Kidney capillary endothelial cell (primary cell): ENCODE measurements at places on chromosomes 1 and 21.

DNA sequence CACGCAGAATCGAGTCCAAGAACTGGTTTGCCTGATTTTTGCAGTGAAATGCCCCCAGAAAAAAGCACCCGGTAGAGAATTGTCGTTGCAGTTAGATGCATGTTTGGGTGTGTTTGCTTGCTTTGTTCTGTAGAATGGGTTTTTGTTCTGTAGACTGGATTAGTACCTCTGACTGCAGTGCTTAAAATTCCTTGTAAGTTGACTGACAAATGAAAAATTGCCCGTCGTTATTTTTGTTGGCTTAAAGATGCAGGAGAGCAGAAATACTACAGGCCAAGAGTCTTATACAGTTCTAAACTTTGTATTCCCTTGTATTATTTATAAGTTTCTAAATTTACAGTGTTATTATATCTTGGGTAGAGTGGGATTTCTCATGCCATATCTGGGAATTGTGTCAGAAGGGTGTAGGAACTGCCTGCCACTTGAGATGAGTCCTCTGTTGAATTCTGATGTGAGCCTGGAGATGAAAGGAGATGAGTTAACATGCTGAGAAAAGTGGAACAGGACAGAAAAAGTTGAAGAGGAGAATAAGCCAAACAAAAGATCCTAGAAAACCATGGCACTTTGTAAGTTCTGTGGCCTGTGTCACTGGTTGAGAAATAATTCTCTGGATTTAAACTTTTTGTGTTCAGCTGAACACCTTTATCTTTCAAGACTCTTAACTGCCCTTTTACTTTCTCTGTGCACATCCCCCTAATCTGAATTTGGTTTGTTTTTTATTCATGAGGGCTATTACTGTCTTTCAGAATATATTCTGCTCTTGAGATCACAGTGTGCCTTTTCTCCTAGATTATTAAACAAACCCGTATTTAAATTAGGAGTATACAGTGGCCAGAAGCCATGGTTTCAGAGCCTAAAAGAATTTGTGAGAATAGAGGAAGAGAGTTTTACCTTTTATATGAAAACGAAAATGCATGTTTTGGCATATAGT, 1.4 kb downstream of the DESI2 start:
- DNase-seq = peak; percentile 7

DNA sequence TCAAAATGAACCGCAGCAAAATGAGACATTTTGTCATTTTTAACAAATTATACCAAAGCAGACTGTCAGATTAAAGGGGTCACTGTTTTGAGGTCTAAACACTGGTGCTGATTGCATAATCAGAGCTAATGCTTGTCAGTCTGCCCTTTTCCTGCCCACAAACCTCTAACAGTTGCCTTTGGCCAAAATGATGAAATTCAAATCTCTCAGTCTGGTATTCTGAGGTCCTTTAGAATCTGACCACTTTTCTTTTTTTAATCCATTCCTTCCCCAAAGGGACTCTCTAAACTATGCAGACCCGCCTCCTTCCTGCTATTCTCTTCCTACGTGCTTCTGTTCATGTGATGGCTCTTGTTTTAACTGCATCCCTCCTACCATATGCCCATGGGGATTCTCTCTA, 145.2 kb upstream of the SPATA6 start:
- no peak for DNase-seq

GRCh38 chr1:4033713-4034112, 133.6 kb upstream of the C1orf174 start:
- no peak for DNase-seq

DNA sequence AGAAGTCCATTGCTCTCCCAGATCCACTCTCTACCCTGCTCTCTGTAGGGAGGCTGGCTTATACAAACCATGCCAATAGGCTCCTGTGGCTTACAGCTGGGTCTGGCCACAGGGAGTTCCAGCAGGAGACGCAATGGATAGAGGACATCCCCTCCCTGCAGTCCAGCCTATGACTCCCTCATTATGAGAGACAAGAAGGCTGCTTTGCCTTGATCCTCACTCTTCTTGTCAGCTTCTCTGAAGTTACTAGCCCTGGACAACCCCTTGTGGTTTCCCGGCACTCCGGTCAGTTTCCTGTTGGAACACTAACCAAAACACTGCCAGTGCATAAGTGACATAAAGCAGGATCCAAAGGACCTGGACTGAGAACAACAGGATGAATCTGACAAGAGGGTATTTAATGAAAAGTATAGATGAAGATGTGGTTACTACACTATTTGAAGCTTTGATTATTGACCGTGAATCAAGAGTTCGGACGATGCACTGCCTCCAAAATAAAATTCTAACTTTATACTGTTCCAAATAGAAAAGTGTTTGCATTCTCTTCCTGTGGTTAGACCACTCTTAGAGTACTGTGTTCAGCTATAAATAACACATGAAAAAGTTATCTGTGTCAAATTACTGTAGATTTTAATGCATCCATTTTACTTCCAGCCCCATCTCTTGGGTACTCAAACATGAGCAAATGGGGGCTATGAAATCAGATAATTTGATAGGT, 32.7 kb upstream of the ZNF326 start:
- no peak for DNase-seq

- DNase-seq = no peak
Observed at GRCh38 chr1:55700359-55701130, 485.4 kb upstream of the USP24 start.

DNA sequence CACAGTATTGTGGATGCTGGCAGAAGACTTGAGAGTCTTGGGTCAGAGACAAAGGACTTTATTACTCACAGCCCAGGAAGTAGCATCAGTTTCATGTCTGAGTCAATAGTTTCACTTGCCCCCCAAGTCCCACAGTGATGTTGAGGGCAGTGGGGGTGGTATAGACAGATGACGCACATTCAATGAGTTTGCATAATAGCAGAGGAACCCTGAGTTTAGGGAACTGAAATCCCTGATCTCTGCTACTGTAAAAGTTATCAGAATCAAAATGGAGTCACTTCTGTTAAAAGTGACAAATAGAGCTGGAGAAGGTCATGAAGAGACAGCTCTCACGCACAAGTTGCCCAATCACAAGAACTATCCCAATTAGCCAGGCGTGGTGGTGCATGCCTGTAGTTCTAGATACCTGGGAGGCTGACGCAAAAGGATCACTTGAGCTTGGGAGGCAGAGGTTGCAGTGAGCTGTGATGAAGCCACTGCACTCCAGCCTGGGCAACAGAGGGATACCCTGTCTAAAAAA, 11.5 kb upstream of the HCRTR1 start:
- DNase-seq = no peak

GRCh38 chr21:42618707-42619102, 34.7 kb upstream of the PDE9A start:
- DNase-seq = no peak

GRCh38 chr21:36780861-36781260, 81.9 kb downstream of the SIM2 start:
- DNase-seq = no peak

DNA sequence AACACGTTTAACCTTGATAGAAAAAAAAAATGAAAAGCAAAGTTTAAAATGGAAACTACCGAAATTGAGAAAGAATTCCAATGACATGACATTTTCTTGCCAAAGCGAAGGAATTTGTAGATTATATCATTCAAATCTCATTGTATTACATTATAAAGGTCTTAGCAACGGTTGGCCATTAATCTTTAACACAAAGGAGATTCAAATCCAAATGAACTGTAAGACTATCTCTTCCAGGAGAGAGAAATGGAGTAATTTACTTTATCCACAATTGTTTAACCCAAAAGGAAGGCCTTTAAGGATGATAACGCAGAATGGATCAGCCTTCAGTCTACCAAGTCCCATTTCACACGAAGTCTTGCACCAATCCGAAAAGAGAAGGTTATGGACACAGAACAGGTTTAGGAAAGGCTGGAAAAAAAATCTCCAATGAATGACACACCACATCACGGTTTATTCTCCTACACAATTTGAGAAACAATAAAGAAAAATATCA, 1.5 kb downstream of the ENAH start:
- no peak for DNase-seq

DNA sequence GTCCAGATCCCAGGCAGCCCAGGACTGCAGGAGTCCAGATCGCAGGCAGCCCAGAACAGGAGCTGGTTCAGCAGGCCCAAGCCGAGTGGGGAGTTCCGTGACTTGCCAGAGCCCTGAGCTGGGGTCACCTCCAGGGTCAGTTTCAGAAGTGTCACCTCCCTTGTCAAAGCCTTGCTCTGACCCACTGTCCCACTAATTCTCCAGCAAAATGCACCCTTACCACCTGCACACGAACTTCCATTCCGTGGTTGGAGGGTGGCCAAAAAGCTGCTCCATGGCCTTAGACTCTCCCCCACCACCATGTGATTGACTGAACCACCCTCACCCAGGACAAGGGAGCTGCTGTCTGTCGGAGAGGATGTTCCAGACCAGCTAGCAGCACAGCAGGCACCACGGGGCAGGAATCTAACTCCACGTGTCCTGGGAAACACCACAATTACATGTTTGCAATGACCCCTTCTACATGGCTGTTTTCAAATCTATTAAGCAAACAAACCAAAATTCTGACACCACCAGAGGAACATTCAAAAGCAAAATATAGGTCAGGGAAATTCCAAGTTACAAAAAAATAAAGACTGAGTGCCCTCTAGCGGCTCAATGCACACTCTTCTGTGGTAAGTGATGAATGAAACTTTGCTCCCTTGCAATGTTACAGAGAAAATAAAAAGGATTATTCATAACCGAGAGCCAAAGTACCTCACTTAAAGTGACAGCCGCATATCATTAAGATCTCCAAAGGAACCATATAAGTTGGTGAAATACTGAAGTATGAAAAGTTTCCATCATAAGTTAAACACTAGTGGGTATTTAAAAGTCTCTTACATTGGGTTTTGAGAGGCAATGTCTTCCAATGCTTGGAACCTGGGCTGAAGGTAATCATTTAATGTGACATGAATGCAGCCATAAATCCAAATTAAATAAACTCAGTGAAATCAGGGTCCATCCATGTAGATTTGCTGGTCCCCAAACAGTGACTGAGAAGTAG, 76.3 kb downstream of the NPHP4 start:
- peak; percentile 11 for DNase-seq

- peak; percentile 70 for DNase-seq
Observed at GRCh38 chr1:67532452-67533216, 102.4 kb upstream of the SERBP1 start.

GRCh38 chr1:54996359-54996868, 2.3 kb upstream of the BSND start:
- DNase-seq = peak; percentile 50

- no peak for DNase-seq
Observed at GRCh38 chr1:230696722-230697437, 17.0 kb downstream of the AGT start.

DNA sequence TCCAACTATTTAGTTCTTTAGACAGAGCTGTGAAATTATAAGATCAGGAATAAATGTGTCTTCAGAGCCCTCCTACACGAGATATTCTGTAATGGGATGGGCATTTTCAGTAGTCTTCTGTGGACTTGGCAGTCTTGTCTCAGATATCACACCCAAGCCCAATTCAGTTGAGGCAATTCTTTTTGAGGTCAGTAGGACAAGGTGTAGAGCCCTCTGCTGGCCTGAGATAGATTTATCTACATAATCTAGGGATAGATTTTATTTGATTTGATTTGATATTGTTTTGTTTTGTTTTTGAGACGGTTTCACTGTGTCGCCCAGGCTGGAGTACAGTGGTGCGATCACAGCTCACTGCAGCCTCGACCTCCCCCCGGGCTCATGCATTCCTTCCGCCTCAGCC, 77.5 kb downstream of the FMN2 start:
- no peak for DNase-seq

GRCh38 chr21:37380349-37381323, 14.1 kb downstream of the DYRK1A start:
- no peak for DNase-seq

DNA sequence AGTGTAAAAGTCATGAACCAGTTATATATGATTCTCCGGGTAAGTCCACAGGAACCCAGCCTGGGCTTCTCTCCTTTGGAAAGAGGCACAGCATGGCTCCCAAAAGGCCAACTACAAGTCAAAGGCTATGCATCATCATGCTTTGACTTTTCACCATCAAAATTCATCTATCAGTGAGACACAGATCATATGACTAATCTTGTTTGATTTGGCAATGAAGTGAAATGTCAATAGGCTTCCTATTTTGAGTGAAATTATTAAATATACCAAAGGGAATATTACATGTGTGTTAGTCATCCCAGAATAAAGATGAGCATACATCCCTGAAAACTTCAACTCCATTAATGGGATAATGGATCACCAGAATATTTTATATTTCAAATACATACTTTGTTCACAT, 83.5 kb upstream of the ADGRL2 start:
- DNase-seq = no peak

DNA sequence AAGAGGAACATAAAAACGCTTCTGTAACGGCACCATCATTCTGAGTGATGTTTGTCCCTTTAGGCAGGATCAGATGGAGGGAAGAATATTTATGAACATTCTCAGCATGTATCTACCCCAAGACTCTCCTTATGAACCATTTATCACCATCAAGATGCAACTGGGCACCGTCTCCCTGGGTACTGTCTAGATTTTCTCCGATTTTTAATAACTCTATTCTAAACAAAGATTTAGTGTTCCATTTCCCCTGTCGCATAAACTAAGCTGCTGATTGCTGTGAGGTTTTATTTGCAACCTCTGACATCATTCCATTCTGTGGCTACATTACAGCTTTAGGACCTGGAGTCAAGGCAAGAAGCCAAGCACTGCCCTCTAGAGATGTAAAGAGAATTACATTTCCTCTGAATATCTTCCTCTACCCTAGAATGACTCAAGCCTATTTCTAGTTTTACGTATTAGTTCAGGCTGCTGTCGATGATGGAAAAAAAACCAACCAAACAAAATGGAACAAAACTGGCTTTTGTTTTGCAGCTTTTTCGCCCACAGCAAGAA, 130.1 kb upstream of the MAP1LC3C start:
- DNase-seq = no peak

DNA sequence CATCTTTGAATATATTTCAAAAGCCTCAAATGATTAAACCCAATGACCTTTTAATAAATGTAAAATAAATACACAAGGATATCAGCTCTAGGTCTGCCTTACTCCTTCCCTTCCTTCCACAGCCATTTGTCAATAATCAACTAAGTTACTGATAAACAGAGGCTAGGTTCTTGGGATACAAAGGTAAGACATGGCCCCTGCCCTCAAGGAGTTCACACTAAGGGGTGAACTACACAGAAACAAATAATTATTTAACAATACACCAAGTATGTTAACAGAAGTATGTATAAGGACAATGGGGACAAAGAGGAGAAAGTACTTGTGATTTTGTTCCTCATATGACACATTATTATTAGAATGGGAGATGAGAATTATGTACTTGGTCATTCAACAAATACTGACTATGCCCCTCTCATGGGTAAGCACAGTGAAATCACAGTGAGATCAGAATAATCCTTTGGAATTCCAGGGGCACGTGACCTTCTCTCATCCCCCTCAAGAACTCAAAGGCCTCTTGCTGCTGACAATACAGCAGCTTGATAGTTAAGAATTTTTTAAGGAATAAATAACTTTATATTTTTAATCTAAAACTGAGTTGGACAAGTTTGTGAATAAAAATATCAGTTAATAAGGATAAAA, 40.2 kb downstream of the ATP1B1 start:
- no peak for DNase-seq

- no peak for DNase-seq
Observed at GRCh38 chr1:167301355-167301754, 80.7 kb downstream of the POU2F1 start.

- no peak for DNase-seq
Observed at GRCh38 chr1:115983584-115983983, 7.3 kb downstream of the SLC22A15 start.
